ENCODE measurements at places on chromosomes 13 and 19.

GRCh38 chr19:35419046-35419445, 29.0 kb upstream of the FFAR2 start:
- no peak for DNase-seq

GRCh38 chr19:16249826-16250404, 52.2 kb downstream of the AP1M1 start:
- no peak for DNase-seq

DNA sequence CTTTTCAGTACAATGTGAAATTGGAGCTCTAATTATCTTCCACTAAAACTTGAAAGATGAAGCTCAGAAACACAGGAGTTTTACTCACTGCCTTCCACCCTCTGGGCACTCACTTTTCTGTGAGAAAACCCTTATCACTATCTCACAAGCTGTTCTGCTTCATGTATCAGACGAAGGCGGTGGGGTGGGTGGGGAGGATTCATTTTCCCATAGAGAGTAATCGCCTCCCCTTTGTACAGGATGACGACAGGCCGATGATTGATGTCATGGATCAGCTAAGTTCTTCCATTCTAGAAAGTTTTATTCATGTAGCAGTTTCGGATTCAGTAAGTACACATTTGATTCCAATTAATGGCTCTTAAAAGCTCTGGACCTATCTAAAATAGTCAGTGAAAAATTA, 139.9 kb downstream of the ZAR1L start:
- DNase-seq, result no peak

- no peak for DNase-seq
Measured at GRCh38 chr13:109344552-109345157, 441.7 kb downstream of the IRS2 start.

DNA sequence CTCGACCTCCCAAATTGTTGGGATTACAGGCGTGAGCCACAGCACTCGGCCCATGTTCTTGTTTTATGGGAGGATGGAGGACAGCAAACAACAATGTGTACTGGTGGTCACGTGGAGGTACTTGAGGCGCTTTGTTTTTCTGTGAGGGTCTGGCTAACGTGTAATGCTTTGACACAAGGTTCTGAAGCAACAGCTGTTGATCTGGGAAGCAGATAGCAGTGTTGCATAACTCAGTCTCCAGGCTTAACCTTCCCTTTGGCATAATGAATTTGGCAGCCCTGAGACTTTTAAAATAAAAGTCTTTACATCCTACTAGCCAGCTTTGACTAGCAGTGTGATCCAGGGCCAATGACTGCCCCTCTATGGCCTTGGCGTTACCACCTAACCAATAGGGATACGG, 6.9 kb upstream of the ZNF580 start:
- DNase-seq, result no peak

GRCh38 chr13:113628291-113629270, 29.4 kb downstream of the ATP4B start:
- no peak for DNase-seq

- DNase-seq, result no peak
Measured at GRCh38 chr19:51794885-51795490, at the start of gene FPR3. TSS of gene FPR3 (plus strand) at chr19:51795157. CDS start at chr19:51823749, 28,592 bp downstream.

- no peak for DNase-seq
Measured at GRCh38 chr19:3316659-3317207, 49.6 kb upstream of the NFIC start.

GRCh38 chr13:97403893-97404750, 29.8 kb upstream of the RAP2A start:
- no peak for DNase-seq

DNA sequence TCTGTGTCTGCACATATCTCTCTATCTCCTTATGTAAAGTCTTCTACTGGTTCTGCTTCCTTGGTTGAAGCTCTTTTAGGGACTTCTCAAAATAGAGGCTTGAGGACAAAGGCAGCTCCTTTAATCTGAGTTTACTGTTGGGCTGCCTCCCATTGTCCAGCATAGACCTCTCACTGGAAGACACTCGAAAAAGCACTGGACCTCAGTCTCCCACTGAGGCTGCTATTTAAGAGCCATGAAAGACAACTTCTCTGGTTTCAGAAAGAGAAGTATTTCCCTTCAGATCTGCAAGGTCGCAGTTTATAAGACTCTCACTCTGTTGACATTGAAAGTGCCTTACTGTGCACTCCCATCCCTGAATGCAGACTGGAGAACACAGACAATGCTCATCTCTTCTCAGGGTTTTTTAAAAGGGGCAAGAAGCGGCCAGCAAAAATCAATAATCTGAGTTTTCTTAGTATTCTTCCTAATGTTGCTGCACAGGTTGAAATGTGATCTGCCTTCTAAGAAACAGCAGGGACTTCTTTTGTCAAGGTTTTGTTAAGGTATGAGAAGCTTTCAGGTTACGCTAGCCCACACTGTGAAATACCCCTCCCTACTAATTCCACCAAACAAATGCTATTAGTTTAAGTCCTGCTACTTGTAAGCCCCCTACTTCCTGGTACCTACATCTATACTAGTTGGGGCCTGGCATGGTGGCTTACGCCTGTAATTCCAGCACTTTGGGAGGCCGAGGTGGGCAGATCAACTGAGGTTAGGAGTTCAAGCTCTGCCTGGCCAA, 450.0 kb upstream of the SLC10A2 start:
- DNase-seq, result no peak

DNA sequence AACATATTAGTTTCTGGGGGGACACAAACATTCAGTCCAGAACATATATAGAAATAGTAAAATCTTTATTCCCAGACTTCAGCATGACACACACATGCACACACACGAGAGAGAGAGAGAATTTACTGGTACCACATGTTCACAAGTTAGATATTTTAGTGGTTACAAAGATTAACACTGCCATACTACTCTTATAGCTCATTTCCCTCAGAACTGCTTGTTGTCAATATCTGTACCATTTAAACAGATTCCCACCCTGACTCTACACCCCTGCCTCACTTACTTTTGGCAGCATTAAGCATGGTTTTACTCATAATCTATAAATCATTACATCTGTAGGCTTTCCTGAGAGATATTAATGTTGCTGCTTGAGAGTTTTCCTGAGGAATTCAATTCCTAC, 524.7 kb upstream of the HTR2A start:
- DNase-seq, result no peak

- no peak for DNase-seq
Measured at GRCh38 chr13:111485491-111486250, 165.2 kb downstream of the TEX29 start.

GRCh38 chr13:97321101-97321500, 99.0 kb downstream of the MBNL2 start:
- DNase-seq, result no peak

DNA sequence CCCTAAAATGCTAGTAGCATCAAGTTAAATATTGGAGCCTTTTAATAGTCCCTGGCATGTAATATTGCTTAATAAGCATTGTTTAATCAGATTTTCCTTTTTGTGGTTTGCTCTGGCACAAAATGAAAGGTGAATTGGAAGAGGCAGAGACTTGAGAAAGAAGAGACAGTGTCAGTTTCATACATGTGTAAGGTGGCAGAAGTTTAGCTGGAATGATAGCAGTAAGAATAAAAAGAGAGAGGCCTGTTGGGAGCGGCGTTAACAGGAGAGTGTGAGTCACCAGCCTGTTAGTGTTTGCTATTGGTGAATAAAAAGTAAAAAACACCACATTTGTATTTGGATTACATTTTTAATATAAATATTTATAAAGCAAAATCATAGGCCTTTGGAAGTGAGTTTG, 145.3 kb downstream of the PDS5B start:
- no peak for DNase-seq

- DNase-seq, result no peak
Measured at GRCh38 chr13:111363591-111363990, 43.1 kb downstream of the TEX29 start.

All from activated T-cell treated with anti-CD3 and anti-CD28 coated beads, Interleukin-2, amount 50 U/mL, for 1 hour (primary cell).